ENCODE measurements at places on chromosomes 16 and 17. TPM values are rescaled to one million over a fixed set of nuclear protein-coding genes. Genes with fewer than 3 reads are reported as not detected.

The COA3 gene
- total RNA-seq, result 29.8 TPM

The CA4 gene
- total RNA-seq, result not detected

The TMEM204 gene
- total RNA-seq, result 133 TPM

The TAT gene
- total RNA-seq, result 0.66 TPM

The SEPTIN1 gene
- total RNA-seq, result 191 TPM

The CLEC3A gene
- not detected for total RNA-seq

The PDILT gene
- total RNA-seq, result not detected

The CD7 gene
- 104 TPM for total RNA-seq

The CCL1 gene
- total RNA-seq, result not detected

The KCNH4 gene
- total RNA-seq, result not detected

The KRTAP17-1 gene
- total RNA-seq, result not detected

The KRT15 gene
- total RNA-seq, result 0.18 TPM

The SAMD14 gene
- total RNA-seq, result 0.70 TPM

The IL17C gene
- not detected for total RNA-seq
